ENCODE measurements at places on chromosomes 5 and 9.

- no peak for DNase-seq
Measured at GRCh38 chr5:5298841-5299541, 123.5 kb upstream of the ICE1 start.

DNA sequence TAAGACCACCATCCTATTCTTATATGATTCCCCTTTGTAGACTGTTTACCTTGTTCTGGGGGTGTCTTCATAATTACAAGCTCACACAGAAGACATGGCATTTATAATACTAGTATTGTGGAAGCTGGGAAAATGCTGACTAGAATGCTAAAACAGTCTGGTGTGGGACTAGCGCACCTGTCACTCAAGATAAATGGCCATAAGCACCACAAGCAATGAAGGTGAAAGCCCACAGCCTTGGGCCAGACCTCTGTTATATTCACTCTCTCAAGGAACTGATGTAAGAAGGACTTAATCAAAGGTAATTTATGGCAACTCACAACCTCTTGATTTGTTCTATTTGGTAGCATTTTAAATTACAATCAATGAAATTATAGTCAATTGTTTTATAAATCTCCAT, 721.5 kb downstream of the SEMA5A start:
- no peak for DNase-seq

- DNase-seq, result no peak
Measured at GRCh38 chr5:63310644-63311043, 651.6 kb downstream of the HTR1A start.

- DNase-seq, result peak; percentile 78
Measured at GRCh38 chr9:134165357-134166315, 1.3 kb upstream of the RNU6ATAC start.

DNA sequence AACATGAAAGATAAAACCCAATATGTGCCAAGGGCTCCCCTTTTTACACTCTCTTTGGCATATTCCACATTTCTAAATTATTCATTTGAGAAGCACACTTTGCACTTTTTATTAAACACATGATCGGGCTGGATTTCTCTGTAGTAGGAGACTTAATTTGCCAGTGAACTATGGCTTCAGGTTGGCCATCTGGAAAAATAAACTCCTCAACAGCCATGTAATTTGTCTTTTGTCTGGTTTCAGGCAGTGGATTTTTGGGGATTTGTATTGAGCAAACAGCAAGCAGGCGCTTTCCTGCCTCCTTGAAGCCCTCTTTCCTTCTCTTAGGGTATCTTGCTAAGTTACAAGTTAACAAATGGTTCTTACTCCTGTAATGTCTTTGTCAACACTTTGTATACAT, 73.0 kb upstream of the DMRTA1 start:
- DNase-seq, result no peak

DNA sequence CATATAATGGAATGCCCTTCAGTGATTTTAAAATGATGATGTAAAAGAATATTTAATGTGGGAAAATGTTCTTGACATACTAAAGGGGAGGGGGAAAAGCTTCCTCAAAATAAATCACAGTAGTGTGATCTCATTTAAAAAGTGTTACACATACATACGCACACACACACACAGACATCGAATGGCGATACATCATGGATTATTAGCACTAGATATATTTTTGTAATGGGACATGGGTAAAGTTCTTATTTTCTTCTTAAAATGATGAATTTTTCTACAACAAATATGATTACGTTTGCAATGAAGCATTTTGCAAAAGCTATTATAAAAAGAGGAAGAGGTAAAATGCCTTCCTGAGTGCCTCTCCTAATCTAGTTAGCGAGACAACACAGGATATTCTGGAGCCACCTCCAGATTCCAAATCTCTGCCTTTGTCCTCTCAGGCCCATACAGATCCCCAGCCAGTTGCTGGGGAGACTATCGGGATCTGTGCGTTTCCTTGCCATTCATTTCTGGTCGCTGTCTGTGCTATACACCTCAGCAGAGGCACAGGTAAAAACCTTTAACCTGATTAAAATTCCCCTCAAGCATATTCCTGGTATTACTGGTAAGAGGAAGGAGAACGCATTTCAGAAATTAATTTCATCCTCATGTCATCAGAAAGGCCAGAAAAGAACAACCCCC, 69.6 kb downstream of the SLC28A3 start:
- DNase-seq, result no peak

All from activated CD8-positive, alpha-beta memory T cell treated with anti-CD3 and anti-CD28 coated beads, Interleukin-2, amount 50 U/mL, for 48 hours (primary cell).